ENCODE measurements at places on chromosomes 7 and 10.

DNA sequence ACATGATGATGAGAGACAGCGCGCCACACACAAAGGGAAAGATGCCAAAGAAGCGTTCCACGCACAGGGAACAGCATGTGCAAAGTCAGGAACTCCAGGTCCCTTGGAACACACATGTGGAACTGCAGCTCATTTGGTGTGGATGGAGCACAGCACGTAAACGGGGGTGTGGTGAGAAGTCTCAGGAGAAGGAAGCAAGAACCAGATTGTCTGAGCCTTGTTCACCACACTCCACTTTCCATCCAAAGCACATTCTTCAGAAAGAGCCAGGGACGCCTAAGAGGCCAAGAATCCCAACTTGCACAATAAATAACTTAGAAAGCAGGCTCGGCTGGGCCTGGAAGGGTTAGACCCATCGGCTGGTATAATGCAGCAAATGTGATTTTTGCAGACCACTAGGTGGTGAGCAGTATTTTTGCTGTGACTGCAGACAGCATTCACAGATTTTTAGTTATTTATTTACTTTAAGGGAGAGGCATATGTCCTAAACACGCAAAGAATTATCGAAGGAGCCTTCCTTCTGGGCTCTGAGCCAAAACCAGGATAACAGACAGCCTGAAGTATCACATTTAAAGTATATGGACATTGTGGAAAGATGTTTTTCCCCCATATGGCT lies 27.9 kb upstream of the ASCC1 start:
- no peak for DNase-seq

DNA sequence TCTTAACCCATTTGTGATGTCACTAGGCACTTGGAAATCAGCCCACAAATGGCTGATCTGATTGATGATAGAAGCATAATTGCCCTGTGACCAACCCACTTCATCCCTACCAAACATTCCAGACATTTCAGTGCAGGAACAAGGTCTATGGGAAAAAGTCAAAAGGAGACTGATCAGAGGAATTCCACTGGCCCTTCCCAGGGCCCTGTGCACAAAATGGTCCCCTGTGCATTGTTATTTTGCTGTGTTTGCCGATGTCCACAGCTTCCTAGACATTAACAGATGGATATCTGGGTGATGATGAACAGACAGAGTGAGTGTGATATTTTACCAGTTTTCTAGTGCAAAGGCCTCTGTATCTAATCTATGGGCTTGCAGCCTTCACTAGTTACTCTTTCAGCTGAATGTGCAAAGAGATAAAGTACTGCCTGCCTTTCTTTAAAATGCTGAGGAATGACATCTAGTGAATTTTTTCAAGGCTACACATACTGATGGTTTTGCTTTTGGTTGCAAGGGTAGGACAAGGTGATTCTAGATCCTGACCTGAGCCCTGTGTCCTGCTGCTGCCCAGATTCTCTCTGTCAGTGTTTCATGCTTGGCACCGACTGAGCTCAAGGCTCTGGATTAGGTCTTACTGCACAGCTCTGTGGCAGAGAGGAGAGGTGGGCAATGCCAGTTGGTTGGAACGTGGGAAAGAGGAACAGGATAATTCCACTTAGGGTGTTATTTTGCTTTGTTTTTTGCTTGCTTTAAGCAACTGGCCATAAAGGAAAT lies 55.4 kb downstream of the CALD1 start:
- DNase-seq = no peak

DNA sequence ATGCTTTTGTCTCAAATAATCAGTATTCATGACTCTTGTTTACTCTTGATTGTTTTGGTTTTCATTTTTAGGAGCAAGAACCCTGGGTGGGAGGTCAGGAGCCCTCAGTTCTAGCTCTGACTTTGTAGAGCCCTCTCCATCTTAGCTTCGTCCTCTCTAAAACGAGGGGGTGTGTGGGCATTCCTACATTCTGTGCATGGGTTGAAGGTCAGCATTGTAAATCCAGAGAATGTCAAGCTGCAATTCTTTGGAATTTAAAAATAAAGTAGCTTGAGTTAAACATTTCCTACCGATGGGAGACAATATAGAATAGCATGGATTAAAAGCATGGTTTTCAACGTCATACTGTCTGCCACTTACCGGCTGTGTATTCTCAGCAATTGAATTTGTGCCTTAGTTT lies 128.3 kb downstream of the PRPF18 start:
- DNase-seq = no peak

GRCh38 chr10:129742742-129743550 lies 221.1 kb downstream of the EBF3 start:
- DNase-seq = no peak

- DNase-seq = no peak
Measured at GRCh38 chr7:88260719-88261118, 40.9 kb upstream of the SRI start.

- no peak for DNase-seq
Measured at GRCh38 chr7:79458796-79459195, 5.3 kb upstream of the MAGI2 start.

GRCh38 chr7:98681511-98681910 lies 64.4 kb downstream of the NPTX2 start:
- no peak for DNase-seq

DNA sequence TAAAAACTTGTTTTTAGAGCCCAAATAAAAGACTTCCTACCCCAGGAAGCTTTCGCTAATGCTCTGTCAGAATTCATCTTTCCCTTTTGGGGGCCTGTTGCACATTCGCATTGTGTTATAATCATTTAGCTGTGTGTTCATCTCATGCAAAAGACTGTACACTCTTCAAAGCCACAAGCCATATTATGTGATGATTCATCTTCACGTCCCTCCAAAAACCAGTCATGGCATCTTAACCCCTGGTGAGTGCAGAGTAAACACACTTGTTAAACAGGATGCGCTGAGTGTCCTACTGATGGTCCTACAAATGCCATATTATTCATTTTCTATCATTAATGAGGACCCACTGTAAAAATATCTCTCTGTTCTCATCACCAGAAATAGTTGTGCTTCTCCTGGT lies 235.4 kb downstream of the KIAA1217 start:
- no peak for DNase-seq

GRCh38 chr7:14892961-14893360 lies 9.6 kb downstream of the DGKB start:
- DNase-seq = no peak

DNA sequence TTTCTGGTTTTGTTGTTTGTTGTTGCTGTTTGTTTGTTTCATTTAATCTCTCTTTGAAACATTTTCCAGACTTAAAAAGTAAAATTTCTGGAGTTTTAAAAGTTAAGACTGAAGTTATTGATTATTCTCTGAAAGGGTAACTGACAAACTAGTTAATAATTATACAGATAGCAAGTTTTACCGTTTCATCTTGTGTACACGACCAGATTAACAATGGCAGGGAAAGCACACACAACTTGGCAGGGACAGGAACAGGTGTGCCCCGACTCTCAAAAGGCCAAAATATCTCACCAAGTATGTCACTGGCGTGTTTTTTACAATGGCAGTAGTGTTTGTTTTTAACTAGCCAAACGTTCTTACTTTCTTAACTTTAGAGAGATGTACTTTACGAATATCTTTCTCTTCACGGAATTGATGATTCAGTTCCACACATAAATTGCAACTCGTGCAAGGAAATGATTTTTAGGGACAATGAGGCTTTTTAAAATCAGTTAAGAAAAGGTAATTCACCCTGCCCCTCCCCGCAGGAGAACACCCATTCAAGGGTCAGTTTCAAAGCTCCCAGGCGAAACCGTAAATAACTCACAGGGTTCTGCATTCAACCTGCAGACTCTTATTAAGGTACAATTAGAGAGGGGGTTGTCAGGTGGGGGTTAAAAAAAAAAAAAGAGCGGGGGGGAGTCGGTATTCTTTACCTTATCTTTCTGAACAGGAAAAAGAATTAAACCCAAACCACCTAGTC lies 3.5 kb downstream of the CTBP2 start:
- no peak for DNase-seq

DNA sequence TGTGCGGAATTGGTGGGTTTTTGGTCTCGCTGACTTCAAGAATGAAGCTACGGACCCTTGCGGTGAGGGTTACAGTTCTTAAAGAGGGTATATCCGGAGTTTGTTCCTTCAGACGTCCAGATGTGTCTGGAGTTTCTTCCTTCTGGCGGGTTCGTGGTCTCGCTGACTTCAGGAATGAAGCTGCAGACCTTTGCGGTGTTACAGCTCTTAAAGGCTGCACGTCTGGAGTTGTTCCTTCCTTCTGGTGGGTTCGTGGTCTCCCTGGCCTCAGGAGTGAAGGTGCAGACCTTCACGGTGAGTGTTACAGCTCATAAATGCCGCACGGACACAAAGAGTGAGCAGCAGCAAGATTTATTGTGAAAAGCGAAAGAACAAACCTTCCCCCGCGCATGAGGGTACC lies 670.7 kb downstream of the CNTNAP2 start:
- DNase-seq = no peak

DNA sequence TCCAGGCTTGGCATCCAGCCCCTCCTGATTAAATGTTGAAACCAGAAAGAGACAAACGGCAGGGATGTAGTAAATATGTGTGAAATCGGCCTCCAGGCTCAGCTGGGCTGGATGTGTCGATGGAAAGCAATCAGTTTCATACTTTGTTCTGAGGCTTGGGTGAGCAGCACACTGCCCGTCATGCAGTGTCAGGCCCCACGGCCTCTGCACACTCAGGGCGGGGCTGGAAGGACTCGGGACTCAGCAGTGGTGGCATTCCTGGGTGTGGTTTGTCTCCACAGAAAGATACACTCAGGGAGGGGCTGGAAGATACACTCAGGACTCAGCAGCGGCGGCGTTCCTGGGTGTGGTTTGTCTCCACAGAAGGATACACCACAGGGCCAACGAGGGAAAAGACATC lies 22.0 kb downstream of the ADGRA1 start:
- DNase-seq = no peak

- DNase-seq = no peak
Measured at GRCh38 chr10:117878626-117879025, 168.1 kb downstream of the RAB11FIP2 start.

DNA sequence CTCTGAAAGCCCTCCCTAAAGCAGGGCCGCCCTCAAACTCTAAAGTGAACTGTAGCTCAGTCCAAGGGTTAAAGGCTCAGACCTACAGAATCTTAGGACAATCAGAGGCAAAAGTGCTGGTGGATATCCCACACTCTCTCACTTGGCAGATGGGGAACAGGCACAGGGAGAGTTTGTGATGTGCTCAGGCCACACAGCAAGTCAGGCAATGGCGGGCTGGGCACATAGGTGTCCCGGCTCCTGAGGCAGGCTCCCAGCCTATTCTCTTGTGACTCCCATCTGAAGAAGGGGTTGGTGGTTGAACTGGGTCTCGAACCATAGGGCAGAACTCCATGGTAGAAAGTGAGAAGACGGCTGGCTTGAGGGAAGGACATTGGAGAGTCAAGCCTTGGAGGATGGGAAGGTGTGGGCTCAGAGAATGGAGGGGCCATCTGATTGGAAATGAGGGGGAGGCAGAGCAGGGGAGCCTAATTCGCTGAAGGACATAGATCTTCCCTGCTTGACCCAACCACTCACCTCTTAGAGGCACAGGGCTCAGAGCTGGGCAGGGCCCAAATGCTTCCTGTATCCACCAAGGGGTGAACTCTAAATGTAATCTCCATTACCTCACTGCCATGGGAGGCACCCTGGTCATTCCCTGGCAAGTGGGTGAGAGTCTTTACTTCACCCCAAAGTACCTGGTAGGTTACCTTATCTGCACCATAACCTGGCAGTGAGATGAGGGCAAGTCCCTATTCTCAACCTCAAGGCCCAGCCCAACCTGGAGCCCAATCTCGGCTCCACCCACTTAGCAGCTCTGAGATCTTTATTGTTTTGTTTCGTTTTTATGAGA lies 4.9 kb upstream of the ZMIZ1 start:
- no peak for DNase-seq

GRCh38 chr10:124032971-124033886 lies 60.2 kb downstream of the CHST15 start:
- DNase-seq = no peak

DNA sequence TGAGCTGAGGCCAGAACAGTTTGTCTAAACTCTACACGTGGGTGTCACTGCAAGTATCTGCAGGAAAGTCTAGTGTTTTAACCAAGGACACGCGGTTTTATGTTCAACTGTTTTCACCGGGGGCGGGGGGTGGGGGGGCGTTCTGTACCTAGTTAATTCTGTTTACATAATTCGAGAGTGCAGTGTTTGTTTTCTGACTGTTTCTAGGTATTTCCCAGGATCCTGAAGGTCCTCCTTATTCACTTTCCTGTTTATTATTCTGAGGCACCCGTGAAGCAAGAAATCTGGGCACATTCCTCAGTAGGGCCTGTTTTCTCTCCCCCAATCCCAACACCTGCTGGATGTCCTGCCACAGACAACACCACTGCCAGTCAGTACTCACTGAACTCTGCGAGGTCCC lies 7.6 kb downstream of the LOXL4 start:
- no peak for DNase-seq

- DNase-seq = no peak
Measured at GRCh38 chr7:69591805-69592204, 6.5 kb upstream of the AUTS2 start.

DNA sequence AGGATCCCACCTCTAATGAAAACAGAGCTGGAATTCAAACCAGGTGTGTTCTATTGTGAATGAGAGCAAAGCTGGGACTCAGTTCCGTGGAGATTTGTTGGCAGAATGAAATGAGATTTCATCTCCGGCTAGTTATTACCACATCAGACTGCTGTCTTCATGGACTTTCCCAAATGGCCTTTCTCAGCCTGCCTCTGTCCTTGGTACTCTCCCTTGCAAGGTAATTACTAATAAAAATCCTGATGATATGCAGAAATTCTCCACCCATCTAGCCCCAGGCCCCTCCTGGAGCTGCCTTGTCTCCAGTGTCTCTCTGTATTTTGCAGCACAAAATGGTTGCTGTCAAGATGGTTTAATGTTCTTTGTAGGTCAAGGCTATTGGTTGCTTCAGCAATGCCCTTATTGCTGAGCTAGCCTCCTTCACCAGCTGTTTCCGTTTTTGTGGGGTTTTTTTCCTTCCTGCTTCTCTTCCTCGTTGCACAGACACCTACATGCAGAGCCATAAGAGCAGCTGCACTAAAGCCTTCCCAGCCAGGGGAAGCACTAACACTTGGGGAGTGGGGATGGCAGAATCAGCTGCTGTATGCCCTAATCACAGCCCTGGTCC lies 185.0 kb upstream of the GHITM start:
- no peak for DNase-seq

DNA sequence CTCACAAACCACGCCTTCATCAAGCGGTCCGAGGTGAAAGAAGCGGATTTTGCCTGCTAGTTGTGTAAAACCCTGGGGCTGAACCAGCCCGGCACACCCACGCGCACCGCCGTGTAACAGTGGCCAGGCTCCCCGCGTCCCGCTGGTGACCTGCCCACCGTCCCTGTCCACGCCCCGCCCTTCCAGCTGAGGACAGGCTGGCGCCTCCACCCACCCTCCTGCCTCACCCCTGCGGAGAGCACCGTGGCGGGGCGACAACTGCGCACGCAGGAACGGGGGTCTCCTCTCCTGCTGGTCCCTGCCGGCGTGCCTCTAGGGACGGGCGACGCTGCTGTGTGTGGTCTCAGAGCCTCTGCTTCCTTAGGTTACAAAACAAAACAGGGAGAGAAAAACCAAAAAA lies 16.9 kb upstream of the TSPAN33 start:
- DNase-seq = no peak

DNA sequence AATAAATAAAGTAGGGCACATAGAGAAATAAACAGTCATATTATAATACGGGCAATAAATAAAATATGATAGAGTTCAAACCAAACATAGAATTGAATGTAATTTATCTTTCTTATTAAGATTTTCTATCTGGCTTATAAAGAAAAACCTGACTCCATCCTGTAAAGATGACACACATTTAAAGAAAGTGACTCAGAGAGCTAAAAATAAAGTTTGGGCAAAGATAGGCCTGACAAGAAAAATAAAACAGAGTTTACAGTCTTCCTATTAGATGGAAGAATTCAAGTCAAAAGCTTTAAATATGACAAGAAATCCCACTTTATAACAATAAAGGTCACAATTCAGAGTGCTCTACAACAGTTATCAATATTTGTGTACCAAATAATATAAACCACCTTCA lies 580.6 kb downstream of the PHTF2 start:
- DNase-seq = no peak

All from SIG-M5 (cell line).